ENCODE measurements at places on chromosomes 6 and 20.

DNA sequence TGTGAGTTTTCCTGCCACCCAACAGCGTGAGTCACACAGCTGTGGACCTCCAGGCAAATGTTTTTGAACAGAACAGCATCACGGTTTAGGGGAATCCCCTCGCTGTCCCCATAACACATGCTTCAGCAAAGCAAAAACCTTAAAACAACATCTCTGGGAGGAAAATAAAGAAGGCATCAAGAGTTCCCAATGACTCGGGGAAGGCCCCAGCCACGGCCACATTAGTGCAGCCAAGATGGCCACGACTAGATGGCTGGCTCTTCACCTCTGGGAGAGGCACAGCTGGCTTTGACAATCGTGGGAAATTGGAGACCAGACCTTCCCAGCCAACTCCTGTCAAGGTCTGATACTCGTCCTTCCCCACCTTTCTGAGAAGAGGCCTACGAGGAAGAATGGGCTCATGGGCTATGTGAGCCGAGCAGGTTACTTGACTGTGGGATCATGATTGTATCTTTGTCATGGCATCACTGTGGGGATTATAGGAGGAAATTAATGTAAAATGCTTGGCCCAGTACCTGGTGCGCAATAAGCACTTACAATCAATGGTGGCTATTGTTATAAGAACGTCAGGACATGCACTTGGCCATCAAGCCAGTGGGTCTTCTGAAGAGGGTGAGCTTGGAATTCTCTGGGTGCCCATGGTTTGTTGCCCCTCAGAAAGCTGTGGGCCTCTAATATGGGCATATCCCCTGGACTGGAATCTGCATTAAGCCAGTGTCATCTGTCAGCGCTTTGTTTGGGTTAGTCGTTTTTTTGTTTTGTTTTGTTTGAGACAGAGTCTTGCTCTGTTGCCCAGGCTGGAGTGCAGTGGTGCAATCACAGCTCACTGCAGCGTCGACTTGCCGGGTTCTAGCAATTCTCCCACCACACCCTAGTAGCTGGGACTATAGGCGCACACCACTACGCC, 43.6 kb downstream of the FGD2 start:
- no peak for DNase-seq

DNA sequence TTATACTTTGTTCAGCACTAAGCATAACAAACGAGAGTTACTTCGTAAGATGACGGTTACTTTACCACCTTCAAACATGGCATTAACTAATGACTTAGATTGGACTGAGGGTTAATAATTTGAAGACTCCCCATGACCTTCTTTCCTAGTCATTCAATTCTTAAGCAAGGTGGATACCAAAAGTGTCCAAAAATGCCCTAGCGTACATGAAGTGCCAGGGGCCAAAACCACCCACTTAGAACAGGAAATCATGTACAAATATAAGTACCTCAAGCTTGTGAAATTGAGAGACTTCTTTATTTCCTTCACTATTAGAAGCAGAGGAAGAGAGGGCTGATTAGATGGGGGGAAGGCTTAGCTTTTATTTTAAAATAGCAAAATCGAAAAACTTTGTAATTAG, 166.4 kb downstream of the ATXN1 start:
- no peak for DNase-seq

DNA sequence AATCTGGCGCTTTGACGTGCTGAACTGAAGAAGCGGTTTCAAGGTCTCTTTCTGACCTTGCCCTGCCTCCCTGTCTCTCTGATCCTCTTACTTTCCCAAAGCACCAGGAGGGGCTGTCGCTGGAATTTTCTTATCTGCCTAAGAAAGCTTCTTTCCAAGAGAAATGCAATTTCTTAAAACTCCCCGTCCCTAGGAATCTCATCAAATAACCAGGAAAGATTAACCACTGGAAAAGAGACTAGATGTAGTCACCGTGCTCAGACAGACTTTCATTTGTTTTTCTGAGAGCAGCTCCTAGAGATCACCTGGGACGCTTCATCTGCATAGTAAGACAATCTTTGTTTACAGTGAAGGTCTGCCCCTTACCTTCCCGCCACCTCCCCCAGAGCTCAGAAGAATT, 38.6 kb downstream of the PDYN start:
- no peak for DNase-seq

GRCh38 chr6:47247227-47247797, 62.4 kb downstream of the TNFRSF21 start:
- no peak for DNase-seq

DNA sequence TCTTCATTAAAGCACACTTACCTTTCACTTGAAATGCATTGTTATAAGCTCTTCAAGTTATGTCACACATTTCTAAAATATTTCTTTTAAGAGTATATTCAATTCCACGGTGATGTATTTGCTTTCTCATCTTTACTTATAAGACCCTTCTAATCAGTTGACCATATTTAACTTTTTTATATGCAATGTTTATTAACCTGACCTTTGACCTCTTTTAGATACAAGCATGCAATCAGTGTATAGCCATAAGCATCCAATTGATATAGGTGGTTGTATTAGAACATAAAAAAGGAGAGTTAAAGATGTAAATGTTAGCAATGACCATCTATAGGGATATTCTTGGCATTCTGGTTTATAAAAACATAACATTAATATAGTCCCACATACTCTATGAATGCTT, 9.2 kb downstream of the USP49 start:
- no peak for DNase-seq

DNA sequence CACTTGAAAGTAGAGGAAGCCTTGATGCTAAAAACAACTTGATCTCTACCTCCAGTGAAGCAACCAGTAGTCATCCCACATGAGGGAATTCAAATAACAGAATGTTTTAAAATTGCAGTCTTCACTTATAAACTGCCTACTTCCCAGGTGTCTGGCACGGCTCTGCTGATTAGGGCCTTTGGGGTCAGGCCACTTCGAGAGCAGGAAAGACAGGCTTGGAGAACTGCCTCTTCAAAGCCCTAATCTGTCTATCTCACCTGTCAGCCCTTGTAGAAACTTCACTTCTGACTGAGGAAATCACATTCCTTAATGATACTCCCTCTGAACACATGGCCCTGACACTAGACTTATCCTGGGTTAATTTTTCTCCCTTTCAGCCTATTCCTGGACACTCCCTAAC, 458.6 kb downstream of the TENT5A start:
- DNase-seq, result no peak

GRCh38 chr6:24864343-24864742, 65.6 kb upstream of the ARMH2 start:
- DNase-seq, result no peak

DNA sequence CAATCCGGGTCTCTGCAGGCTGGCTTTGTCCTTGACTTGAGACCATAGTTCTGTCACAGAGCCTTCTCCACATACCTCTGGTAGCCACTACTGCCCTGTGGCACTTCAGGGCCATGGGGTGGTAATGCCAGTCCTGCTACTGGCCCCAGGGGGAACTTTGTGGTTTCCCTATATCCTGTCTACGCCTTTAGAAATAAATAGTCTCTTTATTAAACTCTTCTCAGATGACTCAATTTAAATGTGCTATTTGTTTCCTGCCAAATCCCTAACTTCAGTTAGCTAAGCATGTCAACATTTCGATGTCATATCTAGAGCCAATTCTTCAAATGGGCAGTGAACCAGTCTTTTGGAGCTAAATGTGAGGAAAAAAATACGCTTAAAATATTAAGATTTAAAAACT, 60.1 kb downstream of the SEL1L2 start:
- DNase-seq, result no peak

DNA sequence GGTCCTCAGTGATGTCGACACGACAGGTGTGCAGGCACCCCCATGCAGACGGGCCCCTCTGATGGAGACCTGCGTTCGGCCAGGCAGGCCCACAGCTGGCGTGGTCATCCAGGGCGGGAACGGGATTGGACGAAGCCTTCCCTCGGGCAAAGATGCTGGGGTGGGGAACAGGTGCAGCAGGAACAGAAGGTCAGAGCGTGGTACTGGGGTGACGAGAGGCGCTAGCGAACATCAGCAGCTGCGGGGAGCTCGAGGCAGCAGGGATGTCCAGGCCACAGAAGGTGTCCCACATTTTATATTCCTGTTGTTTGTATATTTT, 96.2 kb downstream of the SLC22A23 start:
- no peak for DNase-seq

DNA sequence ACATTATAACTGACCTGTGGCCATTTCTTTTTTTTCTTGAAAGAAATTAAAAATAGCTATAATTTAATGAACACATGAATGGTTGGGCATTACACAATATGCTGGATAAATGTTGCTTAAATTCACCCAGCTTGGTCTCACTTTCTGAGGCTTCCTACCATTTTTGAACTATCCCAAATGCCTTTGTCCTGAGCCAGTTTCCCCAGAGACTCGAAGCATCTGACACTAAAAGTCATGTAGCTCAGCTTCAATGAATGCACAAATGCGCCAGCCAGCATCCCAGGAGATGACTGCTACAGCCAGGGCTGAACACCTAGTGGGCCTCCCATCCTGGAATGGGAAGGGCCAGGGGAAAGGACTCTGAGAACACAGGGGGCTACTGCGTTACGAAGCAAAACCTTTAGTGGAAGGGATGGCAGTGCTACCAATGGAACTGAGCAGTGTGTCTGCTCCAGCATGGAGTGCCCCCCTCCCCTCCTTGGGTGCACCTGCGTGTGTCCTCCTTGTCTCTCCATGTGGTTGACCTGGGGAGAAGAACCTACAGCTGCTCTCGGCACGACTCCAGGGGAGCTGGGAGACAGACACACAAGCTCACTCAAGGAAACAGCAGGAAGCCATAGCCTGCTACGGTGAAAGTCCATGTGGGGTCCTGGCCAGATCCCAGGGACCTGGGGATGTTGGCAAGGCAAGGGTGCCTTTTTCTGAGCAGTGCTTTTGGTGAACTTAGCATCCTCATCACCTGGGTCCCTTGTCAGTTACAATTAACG, 60.9 kb downstream of the IRF4 start:
- DNase-seq, result no peak

- no peak for DNase-seq
Observed at GRCh38 chr20:57621421-57622200, 1.4 kb upstream of the ZBP1 start.

DNA sequence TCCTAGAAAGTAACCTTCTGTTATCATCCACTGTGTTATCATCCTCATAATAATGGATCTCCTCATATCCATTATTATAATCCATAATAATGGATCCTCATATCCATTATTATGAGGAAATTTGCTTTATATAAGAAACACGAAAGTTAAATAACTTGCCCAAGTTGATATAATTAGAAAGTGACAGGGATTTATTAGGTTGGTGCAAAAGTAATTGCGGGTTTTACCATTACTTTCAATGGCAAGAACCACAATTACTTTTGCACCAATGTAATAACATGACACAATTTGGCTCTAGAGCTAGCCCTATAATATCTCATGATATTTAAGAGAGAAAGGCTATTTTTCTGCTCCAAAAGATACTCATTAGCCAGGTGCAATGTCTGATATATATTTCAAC, 275.7 kb upstream of the STXBP5 start:
- no peak for DNase-seq

- DNase-seq, result no peak
Observed at GRCh38 chr6:167552961-167553735, 228.3 kb downstream of the TTLL2 start.

GRCh38 chr6:33410711-33411631, at the start of gene PHF1:
Gene PHF1 (plus strand): TSS chr6:33411014. CDS start chr6:33412264, 1,250 bp downstream.
- DNase-seq, result peak; percentile 25

- no peak for DNase-seq
Observed at GRCh38 chr6:47066418-47066817, 24.3 kb upstream of the ADGRF1 start.

DNA sequence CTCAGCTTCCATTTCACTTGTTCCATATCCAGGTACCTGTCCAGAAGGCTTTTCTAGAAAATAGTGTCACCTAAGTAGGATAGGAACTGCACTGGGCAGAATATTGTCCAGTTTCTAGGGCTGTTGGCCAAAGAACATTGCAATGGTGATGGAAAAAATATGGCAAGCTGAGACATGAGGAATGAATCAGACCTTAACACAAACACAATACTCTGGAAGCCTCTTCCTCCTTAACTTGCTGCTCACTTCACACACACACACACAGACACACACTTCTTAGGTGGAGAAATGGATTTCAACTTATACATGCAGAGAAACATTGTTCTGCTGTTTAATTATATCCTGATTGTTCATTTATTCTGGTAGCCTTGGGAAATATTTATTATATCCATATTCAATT, 203.0 kb upstream of the RGS17 start:
- DNase-seq, result no peak

- no peak for DNase-seq
Observed at GRCh38 chr6:24440897-24441598, 38.3 kb downstream of the MRS2 start.

DNA sequence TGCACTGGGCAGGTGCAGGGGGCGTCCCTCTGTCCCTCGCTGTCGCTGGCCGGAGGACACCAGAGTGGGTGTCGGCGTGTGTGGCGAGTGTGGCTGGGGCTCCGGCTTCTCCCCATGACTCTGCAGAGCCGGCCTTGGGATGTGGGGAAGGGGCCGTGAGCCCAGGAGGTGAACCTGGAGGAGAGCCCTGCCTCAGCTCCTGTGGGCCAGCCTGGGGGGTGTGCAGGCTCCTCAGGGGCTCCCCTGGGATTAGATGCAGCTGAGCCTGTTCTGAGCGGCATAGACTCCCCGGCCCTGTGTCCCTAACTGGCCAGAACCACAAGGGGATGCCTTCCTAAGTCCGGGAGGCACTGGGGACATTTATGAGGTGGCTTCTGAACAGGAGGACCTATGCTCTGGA, 73.2 kb upstream of the GATA5 start:
- DNase-seq, result no peak

DNA sequence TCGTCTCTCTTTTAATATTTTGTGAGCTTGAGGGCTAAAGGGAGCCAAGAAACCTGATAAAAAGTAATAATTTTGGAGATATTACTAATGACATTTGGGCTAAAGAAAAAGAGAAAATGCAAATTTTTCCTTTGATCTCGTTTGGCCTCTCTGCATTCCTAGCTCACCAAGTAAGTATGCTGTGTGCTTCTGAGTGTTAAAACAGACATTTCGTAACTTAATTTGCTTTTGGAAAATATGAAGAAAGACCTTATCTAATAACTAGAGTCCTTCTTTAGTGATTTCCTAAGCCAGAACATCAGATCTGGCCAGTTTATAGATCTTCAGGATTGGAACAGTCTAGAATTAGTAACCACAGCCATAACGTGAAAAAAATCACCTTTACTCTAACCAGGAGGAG, 872.9 kb upstream of the SLC35B3 start:
- DNase-seq, result no peak

GRCh38 chr6:41021832-41022231, 17.2 kb downstream of the UNC5CL start:
- no peak for DNase-seq

- no peak for DNase-seq
Observed at GRCh38 chr6:1873781-1874180, 264.1 kb downstream of the FOXC1 start.

- no peak for DNase-seq
Observed at GRCh38 chr6:106519460-106520394, 109.6 kb downstream of the RTN4IP1 start.

- DNase-seq, result no peak
Observed at GRCh38 chr20:33408313-33408712, 7.0 kb upstream of the CDK5RAP1 start.

DNA sequence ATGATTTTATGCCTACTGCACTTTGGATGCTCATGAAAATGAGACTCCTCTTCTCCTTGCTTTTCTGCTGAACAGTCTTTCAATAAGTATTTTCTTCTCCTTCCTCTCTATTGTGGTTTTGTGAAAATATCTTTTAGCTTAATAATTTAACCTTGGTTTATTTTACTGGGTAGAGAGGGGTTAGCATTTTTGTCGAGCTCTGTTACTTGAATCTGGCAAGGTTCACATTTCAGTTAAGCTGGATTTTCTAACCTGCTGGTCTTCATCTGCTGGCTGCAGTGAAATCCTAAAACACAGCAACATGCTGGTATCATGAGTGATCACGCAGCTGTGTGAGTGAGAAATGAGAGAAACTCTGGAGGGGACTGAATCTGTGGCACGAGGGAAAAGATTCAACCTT, 222.7 kb upstream of the NOX3 start:
- no peak for DNase-seq
